Central memory CD4-positive, alpha-beta T cell (primary cell): ENCODE measurements at places on chromosomes 6 and 20.

- no peak for DNase-seq
Observed at GRCh38 chr6:169709293-169709692, 7.4 kb downstream of the C6orf120 start.

GRCh38 chr6:121809211-121809610 is 373.8 kb downstream of the GJA1 start:
- DNase-seq, result no peak

DNA sequence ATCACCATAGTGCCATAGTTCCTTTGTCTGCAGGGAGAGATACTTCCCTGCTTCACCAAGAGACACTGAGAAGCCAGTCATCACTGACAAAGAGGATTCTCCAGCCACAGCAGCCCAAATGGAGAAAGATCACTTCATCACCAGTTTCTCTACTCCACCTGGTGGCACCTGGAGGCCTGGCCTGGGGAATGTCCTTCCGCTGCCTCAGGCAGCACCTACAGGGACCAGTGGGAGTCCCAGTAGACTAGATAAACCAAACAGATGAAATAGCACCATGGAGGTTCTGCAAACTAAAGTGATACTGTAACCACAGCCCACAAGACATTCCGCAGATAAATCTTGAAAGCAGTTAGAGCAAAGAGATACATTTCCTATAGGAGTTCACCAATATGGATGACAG is 266.5 kb downstream of the C6orf118 start:
- DNase-seq, result no peak

DNA sequence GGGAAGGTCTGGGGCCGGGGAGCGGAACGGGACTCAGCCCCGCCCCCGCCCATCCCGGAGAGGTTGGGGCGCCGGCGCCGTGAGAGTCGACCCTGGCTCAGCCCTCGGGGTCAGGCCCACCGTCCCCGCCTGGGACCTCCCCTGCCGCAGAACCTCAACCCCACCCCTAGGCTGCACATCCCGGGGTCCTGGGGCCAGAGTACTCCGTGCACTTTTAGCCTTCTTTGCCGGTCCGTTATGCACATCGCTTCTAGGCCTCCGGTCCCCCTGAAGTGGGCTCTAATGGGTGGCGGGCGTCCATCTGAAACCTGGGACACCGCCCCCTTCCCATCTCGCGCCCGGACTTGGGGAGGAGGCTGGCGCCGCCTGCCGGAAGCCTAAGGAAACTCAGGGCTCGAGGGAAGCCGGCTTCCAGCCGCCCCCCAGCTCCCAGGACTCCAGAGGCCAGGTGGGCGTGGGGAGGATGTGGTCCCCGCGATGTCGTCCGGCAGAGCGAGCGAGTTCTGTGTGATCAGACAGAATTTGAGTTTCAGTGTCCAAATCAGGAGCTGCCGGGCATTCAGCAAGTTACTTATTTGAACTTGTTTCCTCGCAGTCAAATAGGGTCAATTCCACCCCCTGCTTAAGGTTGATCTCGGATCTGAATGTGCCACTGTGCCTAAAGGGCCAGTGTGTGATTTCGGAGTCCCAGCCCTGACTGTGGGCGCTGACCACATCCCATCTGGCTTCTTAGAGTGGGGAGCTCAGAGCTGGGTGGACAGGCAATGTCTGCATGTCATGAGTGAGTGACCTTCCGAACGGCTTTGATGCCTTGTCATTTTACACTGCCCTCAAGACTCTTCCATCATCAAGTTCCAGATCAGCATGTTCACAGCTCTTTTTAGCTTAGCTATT is 47.6 kb downstream of the CPXM1 start:
- peak; percentile 45 for DNase-seq

DNA sequence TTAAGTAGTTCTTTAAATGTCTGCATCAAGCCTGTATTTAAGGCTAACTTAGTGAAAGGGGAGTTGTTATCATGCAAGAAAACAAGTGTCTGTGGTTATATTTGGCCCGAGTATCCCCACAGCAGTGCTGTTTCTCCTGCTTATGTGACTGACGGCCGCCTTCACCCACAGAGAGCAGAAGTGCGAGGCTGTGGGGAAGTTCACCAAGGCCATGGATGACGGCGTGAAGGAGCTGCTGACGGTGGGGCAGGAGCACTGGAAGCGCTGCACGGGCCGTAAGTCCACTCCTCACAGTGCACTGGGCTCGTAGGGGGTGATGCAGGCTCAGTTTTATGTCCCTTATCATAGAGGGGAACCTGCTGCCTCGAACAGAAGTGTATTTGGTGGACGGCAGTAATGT is 53.2 kb upstream of the SYNJ2 start:
- no peak for DNase-seq

DNA sequence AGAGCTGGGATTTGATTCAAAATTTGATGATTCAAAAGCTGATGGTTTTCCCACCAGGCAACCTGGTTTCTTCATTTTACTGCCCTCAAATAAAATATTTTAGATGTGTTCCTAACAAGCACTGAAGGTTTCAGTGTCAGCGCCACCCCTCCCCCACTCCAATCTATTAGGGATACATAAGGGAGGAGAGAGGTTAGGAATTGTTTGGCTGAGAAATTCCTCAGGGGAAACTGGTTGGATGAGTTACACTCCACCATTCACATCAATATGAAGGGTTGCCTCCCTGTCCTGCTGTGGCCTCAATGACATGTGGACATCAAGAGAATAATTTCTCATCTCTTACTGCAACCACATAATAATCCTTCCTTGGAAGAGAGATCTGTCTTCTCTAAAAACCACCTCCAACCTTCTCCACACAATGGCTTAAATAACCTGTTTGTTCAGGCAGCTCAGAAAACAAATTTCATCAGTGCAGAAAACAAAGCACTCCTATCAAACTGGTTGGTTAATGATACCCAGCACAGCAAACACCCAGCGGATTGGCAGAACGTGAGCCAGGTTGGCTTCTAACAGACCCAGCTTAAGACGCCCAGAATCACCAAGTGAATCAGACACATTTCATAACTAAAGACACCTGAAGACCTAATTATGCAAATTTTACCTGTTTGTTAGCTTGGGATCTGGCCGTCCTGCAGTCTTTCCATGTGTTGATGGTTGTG is 136.0 kb upstream of the SGK1 start:
- no peak for DNase-seq

GRCh38 chr6:33962246-33963027 is 158.6 kb upstream of the MLN start:
- no peak for DNase-seq

DNA sequence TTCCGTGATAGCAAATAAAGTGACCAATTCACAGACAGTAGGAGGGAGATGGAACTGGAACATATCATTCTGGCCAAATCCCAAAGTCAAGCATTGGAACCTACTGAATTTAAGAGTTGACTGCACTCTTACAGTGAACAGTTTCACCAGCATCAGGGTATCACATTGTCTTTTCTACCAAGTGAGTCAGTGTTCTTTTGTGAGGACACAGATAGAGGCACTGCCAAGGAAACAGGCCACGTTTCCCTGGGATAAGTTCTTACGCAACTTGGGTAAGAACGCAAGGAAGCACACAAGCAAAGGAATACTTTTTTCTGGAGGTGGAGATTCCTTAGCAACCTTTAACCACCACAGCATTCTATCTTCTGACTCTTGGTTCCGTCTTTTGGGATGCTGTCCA is 28.6 kb upstream of the ENPP5 start:
- no peak for DNase-seq

GRCh38 chr6:168734523-168734922 is 293.5 kb downstream of the SMOC2 start:
- DNase-seq, result no peak

DNA sequence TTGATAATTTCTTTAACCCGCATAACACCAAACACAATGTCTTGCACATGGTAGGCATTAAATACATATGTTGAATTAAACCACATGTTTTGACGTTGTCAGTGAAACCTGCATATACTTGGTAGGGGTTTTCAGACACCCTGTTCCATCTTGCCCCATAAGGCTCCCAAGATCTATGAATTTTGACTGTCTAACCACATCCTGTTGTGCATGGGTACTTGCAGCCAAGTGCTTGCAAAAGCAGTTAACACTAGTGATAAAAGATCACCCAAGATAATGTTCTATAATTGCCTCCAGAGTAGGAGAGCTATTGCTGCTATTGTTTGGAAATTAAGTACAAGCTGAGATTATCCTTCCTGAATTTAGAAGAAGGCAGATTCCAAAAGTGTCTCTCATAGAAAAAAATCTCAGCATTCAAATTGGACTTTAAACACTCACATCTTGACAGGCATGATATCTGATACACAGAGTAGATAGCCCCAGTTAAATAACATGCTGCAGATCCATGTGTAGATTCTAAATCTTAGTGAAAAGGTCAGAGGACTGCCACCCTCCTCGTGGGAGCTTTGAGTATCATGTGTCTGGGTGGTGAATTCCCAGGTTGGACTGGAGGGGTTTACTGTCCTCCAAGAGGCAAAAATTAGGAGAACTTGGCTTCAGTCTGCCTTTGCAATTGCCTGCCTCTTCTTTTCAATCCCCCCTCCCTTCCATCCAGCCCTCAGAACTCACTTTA is 25.8 kb upstream of the CCN6 start:
- peak; percentile 81 for DNase-seq

- no peak for DNase-seq
Observed at GRCh38 chr20:57651881-57652605, 31.8 kb upstream of the ZBP1 start.

- no peak for DNase-seq
Observed at GRCh38 chr20:49573900-49574416, 6.0 kb upstream of the PTGIS start.

DNA sequence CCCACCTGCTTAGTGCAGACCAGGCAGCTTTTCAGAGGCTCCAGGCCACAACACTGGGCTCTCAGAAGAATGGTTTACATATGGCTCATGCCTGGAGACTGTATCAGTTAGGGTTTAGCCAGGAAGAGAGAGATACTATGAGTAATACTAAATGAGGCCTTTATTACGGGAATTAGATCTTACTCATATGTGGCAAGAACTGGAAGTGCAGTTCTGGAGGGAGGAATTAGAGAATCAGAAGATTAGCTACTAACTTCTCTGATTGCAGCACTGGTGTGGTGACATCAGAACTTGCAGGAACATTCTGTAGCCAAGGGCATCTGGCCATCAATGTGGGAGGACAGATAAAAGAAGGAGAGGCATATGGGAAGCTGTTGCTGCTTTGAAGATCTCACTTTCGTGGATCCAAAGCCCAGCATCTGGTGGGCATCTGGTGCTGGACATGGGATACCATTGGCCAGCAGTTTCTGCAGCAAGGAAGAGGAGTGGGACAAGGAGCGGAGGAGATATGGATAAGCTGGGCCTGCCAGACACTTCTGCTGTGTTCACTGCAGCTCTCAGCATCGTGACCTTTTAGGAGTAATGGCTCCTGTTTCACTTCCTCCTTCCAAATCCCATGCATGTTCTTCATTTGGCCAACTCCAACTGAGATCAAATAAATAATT is 248.5 kb downstream of the BTBD3 start:
- DNase-seq, result no peak

DNA sequence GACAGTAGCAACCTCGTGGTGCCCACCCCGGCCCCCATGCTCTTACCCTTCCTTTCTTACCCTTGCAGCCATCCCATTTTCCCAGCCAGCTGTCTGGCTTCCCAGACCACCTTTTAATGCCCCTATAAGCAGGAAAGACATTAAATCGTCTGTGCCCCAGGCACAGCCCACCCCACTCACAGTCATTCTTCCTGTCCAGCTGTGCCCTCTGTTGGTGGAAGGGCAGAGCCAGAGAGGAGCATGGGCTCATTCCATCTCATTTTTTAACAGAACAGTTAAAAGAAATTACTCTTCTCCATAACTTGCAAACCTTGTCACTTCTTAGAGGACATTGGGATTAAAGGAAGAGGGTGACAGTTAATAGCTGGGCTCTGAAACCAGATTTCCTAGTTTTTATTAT is 240.5 kb downstream of the NRN1 start:
- DNase-seq, result no peak
